NCI-H774 (cell line): ENCODE measurements at places on chromosomes 16 and 17.

- DNase-seq: no peak
Observed at GRCh38 chr16:12801511-12802042, 2.1 kb downstream of the CPPED1 start.

DNA sequence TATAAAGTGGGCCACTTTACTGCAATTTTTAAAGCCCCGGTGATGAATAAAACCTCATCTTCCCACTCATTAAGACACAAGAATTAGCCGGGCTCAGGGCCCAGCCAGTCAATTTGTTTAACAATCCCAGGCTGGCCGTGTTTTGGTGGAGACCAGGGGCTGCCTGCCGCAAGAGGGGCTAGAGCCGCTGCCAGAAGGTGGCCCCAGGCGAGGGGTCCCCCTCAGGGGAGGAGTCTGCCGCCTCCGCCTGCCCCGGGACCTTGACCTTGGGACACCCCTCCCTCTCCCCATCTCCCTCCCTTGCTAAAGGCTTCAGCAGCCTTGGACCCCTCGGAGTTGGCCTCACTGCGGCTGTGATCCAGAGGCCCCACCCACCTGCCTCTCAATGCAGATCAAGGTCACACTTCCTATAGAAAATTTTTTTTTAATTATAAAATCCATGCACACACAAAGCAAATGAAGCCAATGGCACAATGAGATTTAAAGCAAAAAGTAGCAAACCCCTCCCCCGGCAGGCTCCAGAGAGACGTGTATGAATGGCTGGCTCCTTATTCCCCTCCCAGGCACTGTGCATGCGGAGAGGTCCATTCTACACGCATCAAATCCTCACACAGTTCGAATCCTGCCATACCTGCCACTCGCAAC lies 23.0 kb upstream of the SLC38A10 start:
- DNase-seq: no peak

DNA sequence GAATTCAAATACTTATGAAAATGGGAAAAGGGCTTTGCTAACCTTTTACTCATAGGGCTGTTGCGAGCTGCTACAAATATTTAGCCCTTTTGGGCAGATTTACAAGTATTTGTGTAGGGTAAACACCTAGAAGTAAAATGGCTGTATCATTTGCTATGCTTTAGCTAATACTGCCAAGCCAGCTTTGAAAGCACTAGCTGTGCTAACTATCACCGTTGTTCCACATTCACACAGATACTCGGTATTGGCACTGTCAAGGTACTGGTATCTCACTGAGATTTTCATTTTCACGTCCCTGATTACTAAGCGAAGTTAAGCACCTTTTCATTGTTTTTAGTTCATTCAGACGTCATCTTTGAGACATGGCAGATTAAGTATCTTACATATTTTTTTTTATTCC lies 84.8 kb downstream of the GLG1 start:
- no peak for DNase-seq

DNA sequence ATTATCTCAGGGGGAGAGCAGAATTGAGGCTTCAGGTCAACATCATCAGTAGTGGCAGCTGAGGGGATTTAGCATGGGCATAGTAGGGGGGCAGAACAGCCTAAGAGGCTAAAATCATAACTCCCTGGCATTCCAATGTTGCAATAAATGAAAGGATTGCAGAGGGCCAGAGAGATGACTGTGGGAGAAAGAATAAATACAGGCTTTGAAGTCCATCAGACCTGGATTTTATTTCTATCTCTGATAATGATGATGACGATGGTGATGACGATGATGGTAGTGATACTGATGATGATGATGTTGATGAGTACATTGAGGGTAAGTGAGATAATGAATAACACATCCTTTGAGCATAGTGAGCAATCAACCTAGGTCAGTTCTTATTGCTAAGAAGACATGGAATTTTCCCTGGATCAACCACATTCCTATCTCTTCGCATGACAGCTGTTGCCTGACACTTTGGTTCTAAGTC lies 107.4 kb upstream of the CDH11 start:
- no peak for DNase-seq

DNA sequence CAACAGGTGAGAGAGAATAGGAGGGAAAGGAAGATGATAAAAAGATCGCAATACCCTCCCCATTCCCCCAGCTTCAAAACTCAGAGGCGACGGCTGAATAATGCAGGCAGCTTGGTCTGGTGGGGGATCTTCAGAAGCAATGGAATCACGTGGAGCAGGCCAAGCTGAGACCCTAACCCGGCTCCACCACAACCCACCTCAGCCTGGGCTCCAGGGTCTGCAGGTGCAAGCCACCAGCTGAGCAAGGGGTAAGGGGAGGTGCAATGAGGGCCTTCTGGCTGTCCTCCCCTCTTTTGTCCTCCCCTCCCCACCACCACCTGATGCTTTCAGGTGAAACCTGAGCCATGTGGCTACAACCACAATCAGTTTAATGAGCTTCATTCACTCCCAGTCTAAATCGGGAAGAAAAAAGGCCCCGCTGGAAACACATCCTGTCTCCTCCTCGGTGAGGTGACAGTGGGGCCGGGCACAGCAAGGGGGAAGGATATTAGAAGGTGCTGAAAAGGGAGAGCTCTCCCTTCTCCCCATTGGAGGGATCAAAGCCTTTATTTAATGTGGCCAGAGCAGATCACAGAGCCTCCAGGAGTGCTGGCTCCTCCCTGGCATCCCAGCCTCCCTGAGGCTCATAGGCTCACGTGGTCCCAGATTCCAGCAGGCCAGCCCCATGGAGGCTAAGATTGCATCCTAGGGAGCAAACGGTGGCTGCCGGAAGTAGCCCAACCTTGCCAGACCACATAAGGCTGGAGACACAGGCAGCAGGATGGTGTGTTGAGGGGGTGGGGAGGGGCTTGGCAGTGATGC lies 261.0 kb downstream of the SOX9 start:
- no peak for DNase-seq
